ENCODE measurements at places on chromosomes 3 and 15.

DNA sequence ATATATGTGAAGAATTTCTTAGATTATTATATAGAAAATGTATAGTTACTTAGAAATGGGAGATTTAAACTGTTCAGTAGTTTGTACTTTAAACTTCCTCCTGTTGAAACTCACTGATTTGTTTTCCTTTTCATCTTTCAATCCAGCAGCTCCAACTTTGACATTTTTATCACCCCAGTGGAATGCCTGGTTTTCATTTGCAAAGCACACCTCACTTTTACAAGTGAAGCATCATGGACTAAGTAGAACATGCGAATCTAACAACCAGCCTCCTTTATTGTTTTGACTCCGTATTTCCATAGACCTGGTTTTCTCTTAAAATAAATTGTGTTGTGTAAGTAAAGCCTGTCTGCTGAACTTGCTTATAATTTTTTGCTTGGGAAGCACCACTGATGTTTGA is 97.8 kb upstream of the ROBO2 start:
- no peak for DNase-seq

GRCh38 chr15:52114261-52115055 is 1.9 kb upstream of the BCL2L10 start:
- no peak for DNase-seq

GRCh38 chr15:88399021-88399685 is 68.0 kb downstream of the MRPL46 start:
- DNase-seq, result no peak

GRCh38 chr3:144011251-144011799 is 39.7 kb downstream of the DIPK2A start:
- DNase-seq, result no peak
